Stimulated activated CD8-positive, alpha-beta memory T cell treated with anti-CD3 and anti-CD28 coated beads, Interleukin-7, amount 100 ng/mL, for 4 hours (primary cell): ENCODE measurements at places on chromosomes 5 and 9.

DNA sequence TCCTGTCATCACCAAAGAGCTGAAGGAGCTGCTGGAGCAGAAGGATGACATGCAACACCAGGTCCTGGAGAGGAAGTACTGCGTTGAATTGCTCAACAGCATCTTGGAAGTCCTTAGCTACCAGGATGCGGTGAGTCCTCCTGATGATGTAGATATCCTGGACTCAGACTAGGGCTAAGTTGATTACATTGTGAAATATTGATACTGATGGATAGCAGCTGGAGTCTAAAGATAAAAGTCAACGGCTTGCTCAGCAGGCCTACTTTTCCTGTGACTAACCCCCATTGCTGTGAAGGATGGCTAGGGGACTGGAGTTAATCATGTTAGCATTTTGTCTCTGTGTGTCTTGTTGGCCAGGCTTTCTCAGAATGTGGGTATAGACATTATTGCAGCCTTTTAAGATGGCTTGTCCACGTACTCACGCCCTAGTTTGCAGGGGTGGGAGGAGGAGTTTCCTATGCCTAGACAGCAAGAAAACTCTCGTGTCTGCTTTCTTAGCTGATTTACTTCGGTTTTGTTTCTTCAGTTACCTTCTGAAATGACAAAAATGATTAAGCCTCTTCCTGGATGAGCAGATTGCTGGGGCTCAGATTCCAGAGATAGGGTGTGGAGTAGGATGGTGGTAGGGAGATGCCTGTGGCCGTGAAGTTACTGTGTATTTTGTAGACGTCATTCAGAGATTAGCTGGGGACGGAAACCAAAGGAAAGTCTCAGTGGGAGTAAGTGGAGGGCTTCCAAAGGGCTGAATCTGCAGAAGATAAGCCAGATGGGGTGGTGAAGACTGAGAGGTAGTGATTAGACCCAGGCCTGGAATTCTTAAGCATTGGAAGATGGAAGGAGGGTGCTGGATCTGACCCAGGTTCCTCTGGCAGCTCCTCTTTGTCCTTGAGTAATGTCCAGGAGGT is 166.3 kb downstream of the DOCK2 start:
- DNase-seq: no peak

DNA sequence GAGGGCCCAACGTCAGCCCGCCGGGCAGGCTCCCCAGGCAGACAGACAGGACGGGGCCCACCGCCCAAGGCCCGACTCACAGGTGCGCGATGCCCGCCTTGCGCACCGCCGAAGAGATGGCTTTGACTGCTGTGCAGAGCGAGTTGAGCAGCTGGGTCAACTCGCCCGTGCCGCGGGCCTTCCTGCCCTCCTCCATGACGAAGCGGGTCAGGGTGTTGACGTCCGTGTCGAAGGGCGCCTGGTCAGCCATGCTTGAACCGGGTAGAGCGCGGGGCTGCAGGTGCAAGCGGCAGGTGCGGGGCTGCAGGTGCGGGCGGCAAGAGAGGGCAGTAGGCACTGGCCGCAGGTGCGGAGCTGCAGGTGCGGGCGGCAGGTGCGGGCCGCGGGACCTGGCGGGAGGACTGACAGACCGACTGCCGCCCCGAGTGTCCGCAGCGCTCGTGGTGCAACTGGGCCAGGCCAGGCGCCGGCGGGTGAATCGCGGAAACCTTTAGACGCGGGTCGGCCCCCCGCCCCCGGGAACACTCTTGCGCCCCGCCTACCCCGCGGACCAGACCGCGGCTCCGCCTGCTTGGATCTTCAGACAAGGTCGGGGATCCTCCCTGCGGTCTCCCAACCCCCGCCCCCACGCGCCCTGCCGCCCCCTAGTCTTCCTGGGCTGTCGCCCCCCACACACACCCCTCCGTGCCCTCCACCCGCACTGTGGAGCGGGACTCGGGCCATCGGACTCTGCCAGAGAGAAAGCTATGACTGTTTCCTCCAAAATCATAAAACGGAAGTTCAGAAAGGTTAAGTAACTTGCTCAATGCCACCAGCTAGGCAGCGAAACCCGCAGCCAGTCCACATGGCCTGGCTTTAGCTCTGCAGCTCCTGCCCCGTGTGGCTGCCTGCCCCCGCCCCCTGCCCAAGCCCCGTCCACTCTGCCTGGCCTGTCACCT is at the start of gene FBP1:
Gene FBP1 (minus strand): TSS at position 458 of the 938 bp plus-strand sequence. CDS start 208 bp downstream, at position 250.
- DNase-seq: no peak

- DNase-seq: no peak
Measured at GRCh38 chr5:158123595-158123994, 264.6 kb upstream of the CLINT1 start.

- no peak for DNase-seq
Measured at GRCh38 chr5:136457390-136458013, 92.2 kb upstream of the TRPC7 start.

DNA sequence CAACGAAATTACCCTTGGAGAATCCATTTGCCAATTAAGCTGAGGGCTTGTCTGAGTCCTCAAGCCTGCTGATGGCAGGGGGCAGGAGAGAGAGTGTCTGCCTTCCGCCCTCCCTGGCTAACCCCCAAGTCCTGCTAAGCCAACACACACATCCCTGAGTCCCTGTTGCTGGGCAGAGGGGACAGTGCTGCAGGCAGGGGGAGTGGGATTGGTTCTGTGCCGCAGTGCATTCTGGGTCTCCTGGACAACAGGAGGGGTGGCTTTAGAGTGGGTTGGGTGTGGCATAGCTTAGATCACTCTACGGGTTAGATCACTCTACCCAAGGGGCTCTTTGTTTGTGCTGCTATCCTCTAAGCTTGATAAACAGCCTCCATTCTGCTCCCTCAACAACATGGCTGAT is 427.7 kb downstream of the CDK5RAP2 start:
- no peak for DNase-seq

- DNase-seq: no peak
Measured at GRCh38 chr5:54595721-54596120, 78.2 kb downstream of the SNX18 start.

DNA sequence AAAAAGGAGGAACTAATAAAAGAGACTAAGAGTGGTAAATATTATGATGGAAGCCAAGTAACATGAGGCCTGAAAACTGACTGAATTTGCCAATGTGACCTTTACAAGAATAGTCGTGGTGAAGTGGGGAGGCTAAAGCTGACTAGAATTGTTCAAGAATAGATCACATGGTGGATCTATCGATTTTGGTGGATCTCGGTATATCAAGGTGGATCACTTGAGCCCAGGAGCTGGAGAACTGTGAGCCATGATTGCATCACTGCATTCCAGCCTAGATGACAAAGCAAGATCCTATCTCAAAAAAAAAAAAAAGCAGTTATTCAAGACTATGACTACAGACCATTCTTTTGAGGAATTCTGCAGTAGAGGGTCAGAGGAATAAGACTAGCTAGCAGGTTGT is 15.1 kb downstream of the ERMP1 start:
- no peak for DNase-seq

- DNase-seq: no peak
Measured at GRCh38 chr5:122311961-122312590, at the start of gene SNCAIP. Gene SNCAIP (plus strand): TSS chr5:122312237. CDS start chr5:122391135, 78,898 bp downstream.

- no peak for DNase-seq
Measured at GRCh38 chr5:148965511-148966265, 97.2 kb downstream of the SH3TC2 start.

GRCh38 chr5:142320430-142320738 is 4.4 kb downstream of the SPRY4 start:
- no peak for DNase-seq

- no peak for DNase-seq
Measured at GRCh38 chr9:126419475-126419874, 92.8 kb downstream of the MVB12B start.

- no peak for DNase-seq
Measured at GRCh38 chr9:35689542-35690293, at the start of gene TPM2. Gene TPM2 (minus strand): TSS chr9:35689925. CDS start chr9:35689817, 108 bp downstream.

GRCh38 chr9:96199006-96199405 is 103.0 kb downstream of the HSD17B3 start:
- DNase-seq: no peak

DNA sequence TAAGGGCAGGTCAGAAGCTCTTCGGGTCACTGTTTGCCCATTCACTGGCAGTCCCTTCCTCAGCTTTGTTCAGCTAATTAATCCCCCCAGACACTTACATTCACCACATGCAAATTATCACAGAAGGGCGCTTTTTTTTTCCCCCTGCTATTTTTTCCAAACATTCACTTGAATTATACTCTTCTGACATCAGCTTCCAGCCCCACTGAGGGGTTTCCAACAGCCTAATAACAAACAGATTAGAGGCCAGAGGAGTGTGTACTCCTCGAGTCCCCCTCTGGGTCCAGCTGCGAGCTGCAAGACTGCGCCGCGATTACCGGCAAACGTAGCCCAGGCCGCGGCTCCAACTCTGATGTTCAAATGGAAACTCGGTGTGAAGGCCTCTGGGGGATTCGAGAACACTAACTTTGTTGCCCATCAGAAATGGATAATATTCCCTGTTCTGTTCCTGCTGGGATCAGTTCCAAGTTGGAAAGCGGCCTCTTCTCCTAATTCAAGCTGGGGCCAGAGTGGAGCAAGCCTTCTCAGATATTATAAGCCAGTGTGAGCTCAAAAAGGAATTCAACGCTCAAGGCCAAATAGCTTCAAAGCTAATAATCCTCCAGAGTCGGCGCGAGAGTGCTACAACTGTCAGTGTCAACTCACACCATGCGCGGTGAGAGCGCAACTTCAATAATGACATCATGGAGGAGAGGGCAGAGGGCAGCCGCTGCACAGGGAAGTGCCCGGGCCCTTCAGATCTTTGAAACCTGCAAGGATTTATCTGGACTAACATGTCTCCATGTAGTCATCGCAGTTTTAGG is 560.8 kb downstream of the BNC2 start:
- no peak for DNase-seq

DNA sequence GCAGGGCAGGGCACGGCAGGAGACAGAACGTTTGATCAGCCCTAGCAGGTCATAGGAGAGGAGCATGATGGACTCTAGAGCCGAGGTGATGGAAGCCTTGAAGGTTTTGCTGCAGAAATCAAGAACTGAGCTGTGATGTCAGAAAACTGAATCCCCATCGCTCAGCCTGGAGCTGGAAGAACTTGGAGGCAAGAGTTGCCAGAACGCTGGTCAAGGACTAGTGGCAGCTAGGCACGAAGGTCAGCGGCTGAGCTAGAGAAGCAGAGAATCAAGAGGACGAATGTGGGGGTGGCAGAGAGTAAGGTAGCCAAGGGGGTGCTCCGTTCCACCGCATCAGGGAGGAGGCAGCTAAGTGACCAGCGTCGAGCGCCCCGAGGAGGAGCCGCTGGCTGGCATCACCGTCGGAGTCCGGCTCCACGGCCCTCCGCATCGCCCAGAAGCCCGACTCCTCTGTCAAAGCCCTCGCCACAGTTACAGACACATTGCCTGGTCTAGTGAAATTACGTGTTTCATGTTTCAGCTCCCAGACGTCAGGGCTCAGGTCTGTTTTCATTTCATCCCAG is 1.2 kb upstream of the GALNT10 start:
- no peak for DNase-seq

- DNase-seq: no peak
Measured at GRCh38 chr5:156149213-156149612, 177.8 kb upstream of the SGCD start.

DNA sequence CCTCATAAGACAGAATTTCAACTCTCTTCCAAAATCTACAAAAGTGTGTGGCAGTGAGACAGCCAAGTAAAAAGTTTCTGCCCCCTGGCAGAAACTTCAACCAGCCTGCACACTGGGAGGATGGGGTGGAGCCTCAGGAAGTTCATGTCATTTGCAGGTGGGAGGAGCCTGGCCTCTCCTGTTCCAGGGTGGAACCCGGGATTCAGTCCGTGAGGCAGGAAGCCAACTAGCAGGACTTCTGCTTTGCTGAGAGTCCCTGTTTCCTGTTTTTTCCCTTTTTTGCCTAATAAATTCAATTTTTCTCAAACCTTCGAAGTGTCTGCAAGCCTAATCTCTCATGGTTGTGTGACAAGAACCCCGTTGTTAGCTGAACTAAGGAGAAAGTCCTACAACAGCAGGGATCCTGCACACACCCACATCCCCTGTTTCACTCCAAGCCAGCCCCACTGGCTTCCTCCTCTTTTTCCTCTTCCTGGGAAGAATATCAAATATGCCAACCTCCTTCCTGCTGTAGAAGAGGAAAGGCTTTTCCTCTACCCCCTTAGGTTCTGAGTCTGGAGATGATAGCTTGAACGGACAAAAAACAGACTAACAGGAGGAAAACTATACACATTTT is 69.3 kb downstream of the ALDH7A1 start:
- DNase-seq: no peak

DNA sequence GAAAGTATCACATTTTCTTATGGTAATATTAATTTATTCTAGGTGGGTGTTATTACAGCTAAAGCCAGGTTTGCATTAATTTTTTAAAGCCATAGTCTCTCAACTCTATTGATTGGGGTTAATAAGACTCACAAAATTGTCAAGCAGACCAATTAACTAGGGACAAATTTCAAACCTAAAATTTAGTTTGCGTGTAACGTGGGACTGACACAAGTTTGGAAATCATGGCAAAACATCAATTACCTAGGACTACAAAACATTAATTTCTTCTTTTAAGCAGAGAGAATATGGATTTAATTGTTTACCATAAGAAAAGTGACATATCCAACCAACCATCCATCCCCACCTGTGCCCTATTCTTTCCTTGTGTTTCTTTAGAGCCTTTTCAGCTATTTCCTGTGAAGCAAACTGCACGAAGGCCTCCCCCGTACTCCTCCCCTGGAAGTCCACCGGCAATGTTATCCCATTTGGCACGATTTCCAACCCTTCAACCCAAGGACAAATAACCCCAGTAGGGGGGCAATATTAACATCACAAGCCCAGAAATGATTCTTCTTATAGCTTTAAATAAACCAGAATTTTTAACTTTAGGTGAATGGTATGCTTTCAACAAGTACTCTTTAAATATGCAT is 4.4 kb downstream of the HNRNPH1 start:
- no peak for DNase-seq

DNA sequence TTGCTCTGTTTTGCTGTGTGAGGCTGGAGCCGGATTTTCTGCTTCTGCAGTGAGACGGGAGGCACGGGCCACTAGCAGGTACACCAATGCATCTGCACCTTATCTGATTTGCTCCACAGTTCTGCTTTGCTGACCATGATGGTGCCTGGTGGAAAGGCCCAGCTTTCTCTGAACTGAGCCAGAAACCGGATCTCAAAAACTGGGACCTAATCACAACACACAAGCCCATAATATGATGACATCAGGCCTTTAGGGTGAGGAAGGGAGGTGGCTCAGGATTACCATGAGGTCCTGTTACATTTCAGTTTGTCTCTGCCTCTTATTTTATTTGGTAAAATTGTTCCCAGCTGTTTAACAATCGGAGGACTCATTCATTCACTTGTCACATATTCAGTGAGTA is 49.8 kb downstream of the FGF1 start:
- no peak for DNase-seq

- no peak for DNase-seq
Measured at GRCh38 chr9:34206561-34206960, 27.7 kb downstream of the UBAP1 start.
